ENCODE measurements at places on chromosomes 5 and 9.
A peak's percentile ranks its signal among the peaks of the same experiment; 100 is the strongest.

DNA sequence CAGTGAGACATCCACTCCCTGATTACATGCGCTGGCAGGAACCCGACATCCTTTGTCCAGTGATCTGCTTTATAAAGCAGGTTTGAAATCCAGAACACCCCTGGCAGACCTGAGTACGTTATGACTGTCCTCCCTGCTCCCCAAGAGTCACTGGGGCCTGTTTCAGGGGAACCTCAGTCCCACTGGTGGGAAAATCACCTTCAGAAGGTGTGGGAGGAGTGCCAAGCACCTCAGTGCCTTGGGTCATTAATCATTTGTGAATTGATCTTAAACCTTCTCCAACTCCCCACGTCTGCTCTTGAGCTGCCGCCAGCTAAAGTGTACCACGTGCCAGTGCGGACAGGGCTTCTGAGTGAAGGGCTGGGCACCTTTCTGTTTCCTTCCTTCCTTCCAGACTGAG lies 16.2 kb downstream of the SLC6A3 start:
- DNase-seq, result no peak

DNA sequence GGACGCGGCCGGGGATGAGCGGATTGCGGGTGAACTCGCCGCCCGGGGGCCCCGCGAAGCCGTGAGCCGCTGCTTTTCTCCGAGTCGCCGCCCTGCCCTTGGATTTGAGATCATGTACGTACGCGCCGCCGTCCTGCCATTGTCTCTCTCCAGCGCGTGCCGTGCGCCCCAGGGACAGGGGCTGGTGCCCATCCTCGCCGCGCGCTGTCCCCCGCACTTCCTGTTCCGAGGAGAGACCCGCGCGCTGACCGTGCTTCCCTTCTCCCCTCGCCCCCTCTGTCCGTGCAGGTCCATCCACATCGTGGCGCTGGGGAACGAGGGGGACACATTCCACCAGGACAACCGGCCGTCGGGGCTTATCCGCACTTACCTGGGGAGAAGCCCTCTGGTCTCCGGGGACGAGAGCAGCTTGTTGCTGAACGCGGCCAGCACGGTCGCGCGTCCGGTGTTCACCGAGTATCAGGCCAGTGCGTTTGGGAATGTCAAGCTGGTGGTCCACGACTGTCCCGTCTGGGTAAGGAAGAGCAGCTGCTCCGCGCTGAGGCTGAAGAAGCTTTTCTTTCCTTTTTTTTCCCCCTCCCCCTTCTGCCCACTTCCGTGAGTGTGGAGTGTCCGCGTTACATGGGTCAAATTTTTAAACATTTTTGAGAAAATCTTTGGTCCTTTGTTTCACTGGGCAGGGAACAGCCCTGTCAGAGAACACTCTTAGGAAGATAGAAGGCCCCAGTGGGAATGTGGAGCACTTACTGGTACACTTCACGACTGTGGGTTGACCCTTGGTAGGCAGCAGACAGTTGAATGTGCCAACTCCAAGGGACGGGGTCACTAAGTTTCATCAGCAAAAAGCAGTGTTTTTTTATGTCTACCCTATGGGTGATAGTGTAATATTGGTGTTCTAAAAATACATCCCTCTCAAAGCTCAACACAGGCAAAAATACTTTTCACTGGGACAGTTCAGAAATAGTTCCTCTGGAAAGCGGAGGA lies 727 bp downstream of the RHOBTB3 start:
- DNase-seq, result peak; percentile 76

DNA sequence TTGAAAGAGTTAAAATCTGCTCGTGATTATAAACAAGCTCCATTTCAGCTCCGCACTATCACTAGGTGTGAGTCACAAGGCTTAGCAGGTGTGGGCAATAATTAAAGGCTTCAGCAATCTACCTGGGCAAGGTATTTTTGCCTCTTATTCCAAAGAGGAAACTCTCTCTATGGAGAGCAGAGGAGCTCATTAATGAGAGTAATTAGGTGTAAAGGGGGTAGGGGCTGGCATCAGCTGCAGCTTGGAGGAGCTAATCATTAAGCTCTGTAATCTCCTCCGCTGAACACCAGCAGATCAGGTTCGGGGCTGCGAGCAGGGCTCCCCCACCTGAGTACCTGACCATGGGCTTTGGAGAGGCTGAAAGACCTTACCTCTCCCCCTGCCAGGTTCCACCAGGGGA lies 129.2 kb downstream of the CRB2 start:
- DNase-seq, result no peak

DNA sequence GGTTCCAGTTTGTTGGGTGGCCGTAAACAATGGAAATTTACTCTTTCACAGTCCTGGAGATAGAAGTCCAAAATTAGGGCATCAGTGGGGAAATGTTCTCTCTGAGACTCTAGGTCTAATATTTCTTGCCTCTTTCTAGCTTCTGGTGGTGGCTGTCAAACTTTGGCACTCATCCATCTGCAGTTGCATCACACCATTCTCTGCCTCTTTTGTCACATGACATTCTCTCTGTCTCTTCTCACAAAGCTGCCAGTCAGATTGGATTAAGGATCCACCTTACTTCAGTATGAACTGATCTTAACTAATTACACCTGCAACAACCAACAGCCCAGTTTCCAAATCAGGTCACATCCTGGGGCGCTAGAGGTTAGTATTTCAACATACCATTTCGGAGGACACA lies 222.9 kb upstream of the FTMT start:
- DNase-seq, result no peak

- DNase-seq, result no peak
These were observed 17.0 kb upstream of the IPPK start for GRCh38 chr9:92686954-92687353.

GRCh38 chr5:3118340-3118739 lies 366.9 kb upstream of the IRX2 start:
- no peak for DNase-seq

DNA sequence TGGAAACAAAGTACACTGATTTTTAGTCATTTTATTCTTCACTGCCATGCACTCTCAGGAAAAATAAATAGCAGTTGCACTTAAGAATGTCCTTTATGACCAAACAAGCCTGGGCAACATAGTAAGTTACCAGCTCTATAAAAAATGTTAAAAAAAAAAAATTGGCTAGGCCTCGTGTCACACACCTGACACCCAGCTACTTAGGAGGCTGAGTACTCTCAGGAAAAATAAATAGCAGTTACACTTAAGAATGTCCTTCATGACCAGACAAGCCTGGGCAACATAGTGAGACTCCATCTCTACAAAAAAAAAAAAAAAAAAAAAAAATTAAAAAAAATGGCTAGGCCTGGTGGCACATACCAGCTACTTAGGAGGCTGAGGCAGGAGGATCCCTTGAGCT lies 304.6 kb downstream of the SLCO4C1 start:
- no peak for DNase-seq

- no peak for DNase-seq
These were observed 461.9 kb upstream of the COX7C start for GRCh38 chr5:86155796-86156195.

- no peak for DNase-seq
These were observed 14.8 kb downstream of the ASPN start for GRCh38 chr9:92467511-92467910.

DNA sequence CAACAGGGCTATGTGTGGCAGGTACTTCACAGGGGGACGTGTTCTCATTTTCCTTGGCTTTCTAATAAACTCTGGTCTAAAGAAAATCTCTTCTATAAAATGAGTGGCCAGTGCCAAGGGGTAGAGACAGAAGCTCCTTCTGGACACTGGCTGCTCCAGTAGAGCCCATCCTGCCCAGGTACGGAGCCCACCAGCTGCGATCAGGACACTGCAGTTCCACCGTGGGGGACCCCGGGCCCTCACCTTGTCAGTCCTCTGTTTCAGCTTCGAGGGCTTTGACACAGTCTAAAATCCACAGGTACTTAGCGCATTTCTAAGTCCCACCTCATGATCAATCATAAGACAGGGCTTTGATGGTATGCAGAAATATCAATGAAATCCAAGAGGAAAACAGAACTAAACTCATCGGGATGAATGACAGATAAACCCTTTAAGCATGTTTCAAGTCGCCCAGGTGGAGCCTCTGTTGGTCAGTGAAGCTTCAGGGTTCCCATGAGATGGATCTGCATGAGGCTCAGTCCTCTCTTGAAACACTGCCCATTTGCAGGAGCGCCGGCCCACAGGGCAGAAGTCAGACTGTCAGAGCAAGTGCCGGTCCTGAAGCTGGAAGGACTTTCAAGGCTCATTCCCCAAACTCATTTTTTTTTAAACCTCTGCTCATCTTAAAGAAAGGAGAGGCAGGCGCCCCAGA lies 20.3 kb upstream of the TERT start:
- DNase-seq, result no peak

DNA sequence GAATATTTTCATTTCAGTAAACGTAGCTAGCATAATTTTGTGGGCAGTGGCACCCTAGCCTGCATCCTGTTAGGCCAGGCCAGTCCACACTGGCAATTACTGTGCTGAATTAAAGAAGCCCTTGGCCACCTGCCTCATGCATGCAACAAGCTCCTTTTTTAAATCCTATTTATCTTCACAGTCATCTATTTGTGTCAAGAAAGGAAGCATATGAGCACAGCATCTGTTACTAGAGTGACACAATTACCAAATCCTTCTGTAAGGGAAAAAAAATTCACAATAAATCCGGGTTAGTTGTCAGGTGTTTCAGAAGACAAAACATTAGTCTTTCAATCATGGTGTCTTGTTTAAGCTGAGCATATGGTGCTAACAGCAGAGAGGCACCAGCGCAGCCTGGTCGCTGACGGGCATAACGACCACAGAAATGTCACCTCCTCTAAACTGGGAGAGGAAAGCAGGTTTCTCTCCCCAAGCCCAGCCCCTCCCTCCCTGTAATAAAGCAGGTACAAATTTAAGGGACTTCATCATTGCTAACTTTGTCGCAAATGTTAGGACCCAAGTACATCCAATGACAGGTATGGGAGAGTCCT lies 520.6 kb downstream of the CTNND2 start:
- no peak for DNase-seq

DNA sequence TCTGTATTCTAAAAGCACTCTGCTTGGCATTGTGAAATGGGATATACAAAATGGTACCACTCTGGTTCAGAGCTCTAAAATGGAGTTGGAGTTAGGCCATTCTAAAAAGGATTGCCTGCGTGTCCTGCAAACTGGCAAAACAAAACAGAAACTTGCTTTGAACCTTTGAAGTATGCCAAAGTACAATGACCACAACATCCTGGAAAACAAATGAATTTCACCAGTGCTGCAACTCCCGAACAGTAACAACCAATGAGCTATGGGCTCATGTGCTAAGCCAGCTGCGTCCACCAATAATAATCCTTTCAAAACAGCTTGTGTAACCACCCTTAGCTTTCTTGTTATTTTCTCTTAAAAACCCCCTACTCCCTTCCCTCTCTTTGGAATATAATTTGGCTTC lies 88.4 kb upstream of the CXCL14 start:
- no peak for DNase-seq

DNA sequence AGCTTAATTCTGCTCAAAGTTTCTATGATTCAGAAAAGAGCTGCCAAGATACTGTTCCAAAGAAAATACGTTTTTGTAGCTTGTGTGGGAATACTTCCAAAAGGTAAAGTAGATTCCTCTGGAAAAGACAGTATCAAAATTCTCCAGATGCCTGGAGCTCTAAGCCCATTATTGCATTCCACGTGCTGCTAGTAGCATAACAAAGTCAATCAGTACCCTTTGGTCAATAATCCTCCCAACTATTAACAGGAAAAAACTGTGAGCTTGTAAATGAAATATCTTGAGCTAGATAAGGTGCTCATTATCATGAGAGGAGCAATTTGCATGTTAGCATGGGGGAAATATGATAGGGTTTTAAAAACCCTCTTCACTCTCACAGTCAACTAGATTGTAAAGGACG lies 229.5 kb upstream of the TYRP1 start:
- no peak for DNase-seq

- DNase-seq, result no peak
These were observed 433.4 kb downstream of the TAF11L14 start for GRCh38 chr5:18067615-18068014.

DNA sequence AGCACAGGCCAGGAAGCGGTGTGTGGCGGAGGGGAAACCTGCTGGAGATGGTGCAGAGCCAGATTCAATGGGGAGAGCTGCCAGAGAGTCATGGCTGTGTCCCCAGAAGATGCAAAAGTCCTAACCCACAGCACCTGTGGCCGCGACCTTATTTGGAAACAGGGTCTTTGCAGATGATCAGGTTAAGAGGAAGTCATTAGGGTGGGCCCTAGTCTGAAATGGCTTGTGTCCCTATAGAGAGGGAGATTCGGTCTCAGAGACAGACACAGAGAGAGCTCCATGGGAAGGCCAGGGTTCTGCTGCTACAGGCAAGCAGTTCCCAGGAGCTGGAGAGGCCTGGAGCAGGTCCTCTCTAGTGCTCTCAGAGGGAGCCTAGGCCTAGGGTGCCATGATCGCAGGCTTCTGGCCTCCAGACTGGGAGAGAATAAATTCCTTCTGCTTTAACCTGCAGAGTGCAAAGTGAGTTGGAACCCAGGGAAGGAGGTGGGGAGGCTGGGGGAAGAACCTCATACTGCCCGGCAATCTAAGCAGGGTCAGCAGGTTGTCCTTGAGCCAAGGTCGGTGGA lies 1.9 kb upstream of the LPCAT1 start:
- no peak for DNase-seq

- DNase-seq, result no peak
These were observed 14.4 kb downstream of the POLK start for GRCh38 chr5:75526070-75526469.

- no peak for DNase-seq
These were observed 4.5 kb upstream of the CDC42SE2 start for GRCh38 chr5:131259326-131259725.

DNA sequence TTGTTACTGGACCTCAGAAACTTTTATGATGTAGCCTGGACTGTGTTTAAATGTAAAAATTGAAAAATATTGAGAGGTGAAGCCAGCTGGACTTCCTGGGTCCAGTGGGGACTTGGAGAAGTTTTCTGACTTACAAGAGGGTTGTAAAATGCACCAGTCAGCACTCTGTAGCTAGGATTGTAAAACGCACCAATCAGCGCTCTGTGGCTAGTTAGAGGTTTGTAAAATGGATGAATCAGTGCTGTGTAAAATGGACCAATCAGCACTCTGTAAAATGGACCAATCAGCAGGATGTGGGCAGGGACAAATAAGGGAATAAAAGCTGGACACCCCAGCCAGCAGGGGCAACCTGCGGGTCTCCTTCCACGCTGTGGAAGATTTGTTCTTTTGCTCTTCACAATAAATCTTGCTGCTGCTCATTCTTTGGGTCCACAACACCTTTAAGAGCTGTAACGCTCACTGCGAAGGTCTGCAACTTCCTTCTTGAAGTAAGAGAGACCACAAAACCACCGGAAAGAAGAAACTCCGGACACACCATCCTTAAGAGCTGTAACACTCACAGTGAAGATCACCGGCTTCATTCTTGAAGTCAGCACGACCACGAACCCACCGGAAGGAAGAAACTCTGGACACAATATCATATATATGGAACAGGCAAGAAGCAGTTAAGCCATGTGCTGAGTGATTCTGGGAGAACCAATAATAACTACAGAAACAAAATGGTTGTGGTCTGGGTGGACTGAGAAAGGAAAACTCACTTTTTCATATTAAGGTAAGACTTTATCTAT lies 201.3 kb downstream of the GABRG2 start:
- DNase-seq, result no peak

GRCh38 chr5:95633671-95634070 lies 12.9 kb upstream of the RFESD start:
- DNase-seq, result no peak

- no peak for DNase-seq
These were observed 70.8 kb downstream of the ACTL7B start for GRCh38 chr9:108784998-108785397.

GRCh38 chr5:74326571-74327338 lies 313.8 kb downstream of the ENC1 start:
- no peak for DNase-seq

GRCh38 chr5:122101636-122102285 lies 23.7 kb upstream of the LOX start:
- no peak for DNase-seq
